HT1080 (cell line): ENCODE measurements at places on chromosomes 2 and 18.

GRCh38 chr18:59554796-59555335, 142.4 kb downstream of the CCBE1 start:
- DNase-seq: no peak

- DNase-seq: peak; percentile 72
These were observed 48.1 kb downstream of the TIMM21 start for GRCh38 chr18:74196220-74197119.

- DNase-seq: peak; percentile 64
These were observed 97.2 kb downstream of the TDRD15 start for GRCh38 chr2:21220930-21221329.

DNA sequence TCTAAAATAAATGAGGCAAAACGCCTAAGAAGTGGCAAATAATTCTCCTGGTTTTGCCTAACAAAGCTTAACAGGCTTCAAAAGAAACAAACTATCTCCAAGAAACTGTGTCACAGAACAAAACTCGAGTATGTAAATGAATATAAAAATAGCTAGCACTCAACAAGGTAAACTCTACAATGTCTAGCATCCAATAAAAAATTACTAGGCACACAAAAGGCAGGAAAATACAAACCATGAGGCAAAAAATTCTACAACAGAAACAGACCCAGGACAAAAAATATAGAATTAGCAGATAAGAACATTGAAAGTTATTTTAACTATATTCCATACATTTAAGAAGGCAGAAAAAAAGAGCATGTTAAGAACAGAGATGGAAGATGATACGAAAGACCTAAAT, 16.8 kb downstream of the PPP4R1 start:
- DNase-seq: no peak

- no peak for DNase-seq
These were observed 733.3 kb downstream of the SUCLG1 start for GRCh38 chr2:83725735-83726134.

- peak; percentile 72 for DNase-seq
These were observed 23.2 kb downstream of the GPR39 start for GRCh38 chr2:132439703-132440398.

DNA sequence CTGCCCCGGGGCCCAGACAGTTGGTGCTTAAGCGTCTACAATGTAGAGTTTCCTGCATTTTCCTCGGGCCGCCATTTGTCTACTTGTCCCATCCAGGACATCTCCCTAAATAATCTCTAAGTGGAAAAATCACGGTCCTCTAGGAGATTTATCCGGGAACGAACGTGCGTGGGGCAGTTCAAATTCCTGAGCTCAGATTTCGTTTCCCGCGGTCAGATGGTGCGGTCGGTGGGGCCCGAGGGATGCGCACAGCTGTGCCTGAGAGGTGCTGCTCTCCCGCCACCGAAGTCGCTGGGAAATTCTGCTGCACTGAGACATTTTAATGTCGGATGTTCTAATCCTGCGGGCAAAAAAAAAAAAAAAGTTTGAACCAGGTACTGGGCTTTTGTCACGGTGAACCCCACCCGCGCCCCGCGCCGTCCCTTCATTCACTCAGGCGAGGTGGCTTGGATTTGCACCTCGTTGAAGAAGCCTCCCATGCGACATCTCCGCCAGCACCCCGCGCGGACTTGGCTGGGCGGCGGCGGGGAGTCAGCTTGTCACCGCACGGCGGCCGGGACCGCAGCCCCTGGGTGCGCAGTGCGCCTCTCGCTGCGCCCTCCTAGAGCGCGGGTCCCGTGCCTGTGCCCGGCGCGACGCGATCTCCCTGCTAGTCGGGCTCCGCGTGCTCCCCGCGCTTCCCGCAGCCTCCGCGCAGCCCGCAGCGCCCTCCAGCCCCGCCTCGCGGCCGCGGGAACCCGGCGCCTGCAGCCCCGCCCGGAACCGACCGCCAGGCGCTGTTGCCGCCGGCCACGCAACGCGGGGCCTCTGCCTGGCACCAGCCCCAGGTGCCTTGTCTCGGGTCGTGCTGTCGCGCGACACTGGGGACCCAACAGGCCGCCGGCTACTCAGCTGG, 191.9 kb upstream of the TCF4 start:
- DNase-seq: no peak

DNA sequence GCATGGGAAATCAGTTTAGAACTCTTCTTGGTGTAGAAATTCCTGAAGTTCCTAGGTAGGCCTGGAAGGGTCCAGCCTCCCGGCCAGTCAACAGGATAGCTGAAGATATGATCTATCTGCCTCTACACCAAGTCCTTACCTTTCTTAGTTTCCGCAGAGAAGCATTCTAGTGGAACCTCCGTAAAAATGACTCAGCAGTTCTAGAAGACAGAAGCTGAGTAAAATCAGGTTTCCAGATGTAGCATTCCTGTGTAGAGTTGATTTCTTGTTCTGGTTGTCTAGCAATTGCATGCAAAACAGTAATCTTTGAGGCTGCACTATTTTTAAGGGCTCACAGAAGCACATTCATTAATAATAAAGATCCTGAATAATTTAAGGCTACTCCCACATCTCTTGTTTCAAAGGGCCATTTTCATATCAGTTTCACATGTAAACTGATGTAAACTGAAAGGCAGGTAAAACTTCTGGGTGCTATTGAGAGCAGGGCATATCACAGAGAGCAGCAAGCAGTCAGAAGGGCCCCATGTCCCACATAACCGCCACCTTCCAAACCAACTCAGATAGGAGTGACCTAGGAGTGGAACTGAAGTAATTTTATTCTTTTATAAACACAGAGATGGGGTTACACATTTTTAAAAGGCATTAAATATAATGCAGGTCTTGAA, 3.2 kb upstream of the DYTN start:
- no peak for DNase-seq

DNA sequence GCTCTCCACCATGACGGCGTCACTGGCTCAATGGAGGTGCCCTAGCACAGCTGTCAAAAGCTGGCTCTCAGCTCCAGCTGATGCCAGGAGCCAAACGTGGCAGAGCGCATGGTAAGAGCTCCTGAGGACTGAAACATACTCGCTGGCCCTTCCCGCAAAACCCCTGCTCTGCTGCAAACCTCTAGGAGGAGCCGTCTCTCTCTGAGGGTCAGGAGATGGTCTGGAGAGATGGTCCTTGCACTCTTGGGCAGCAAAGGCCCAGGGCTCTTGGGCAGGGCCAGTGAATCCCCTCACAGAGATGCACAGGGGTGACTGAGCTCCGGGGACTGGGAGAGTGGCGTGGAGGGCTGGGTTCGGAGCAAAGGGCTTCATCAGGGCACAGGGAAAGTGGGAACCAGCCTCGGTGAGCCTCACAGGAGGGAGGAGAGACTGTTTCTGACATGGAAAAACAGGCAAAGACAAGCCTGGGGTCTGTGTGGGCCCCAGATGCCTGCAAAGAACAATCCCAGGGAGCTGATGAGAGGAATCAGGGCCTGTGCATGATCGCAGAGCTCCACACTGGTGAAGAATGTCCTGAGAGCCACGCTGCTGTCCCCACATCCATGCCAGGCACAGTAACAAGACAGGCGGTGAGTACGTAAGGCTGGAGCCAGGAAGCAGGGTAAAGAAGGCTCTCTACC, 17.2 kb downstream of the SNORC start:
- DNase-seq: no peak

DNA sequence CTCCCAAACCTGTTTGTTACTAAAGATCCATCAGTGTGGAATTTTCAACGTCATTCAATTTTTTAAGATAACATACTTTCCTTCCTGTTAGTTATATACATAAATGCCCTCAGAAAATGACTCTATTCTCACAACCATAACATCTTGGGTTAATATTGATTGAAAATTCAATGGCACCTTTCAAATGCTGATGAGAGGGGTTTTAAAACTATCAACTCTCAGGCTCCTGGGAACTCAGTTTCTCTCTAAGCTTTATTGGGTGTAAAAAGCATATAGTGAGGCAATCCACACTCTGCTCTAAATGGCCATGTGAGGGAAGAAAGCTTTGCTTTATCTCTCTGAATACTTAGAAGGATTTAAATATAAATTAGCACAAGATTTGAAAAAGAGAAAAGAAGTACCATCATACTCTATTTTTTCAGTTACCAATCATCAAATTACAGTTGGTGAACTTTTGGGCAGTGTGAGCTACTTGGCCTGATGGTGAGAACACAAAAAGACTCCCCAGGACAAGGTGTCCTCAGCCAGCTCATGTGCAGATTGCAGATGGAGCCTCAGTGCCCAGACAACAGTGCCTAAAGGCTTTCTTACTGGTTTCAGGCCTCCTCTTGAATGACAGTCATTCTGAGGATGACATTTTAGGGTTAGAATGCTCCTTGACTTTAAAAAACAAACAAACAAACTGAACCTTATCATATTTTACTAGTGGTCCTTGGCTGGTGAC, 24.6 kb upstream of the CERS6 start:
- DNase-seq: no peak

DNA sequence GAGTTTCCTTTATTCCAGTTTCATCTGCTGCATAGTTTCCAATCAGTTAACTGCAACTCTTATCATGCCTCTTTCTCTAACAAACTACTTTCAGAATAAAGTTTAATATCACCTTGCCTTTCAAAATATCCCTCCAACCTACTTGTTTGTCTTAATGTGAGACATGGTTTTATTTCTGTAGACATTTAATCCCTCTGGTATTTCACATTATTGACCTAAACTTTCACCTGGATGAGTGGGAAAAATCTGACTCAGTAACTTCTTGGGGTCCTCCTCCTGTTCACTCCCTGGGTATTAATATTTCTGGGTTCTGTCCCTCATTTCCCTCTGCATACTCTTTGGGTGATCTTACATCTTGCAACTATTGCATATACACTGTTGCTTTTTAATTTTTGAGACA, 27.9 kb downstream of the MSH6 start:
- no peak for DNase-seq
